ENCODE measurements at places on chromosomes 3 and 15. TPM values are rescaled to one million over a fixed set of nuclear protein-coding genes. Genes with fewer than 3 reads are reported as not detected.

Gene NR2F2
- total RNA-seq = 13.7 TPM

Gene ZNF662
- total RNA-seq = 0.36 TPM

Gene SYNPR
- total RNA-seq = not detected

Gene SHC4
- 0.54 TPM for total RNA-seq

Gene SLC28A2
- total RNA-seq = not detected

Gene CHRNA5
- total RNA-seq = 2.6 TPM

Gene PP2D1
- not detected for total RNA-seq

Gene PCBP4
- total RNA-seq = 22.4 TPM

Gene C3orf22
- not detected for total RNA-seq

Gene LHFPL4
- total RNA-seq = not detected

Gene ATP13A4
- 0.09 TPM for total RNA-seq

Gene TRH
- not detected for total RNA-seq

Gene HRG
- not detected for total RNA-seq

Gene ESYT3
- 0.09 TPM for total RNA-seq

Gene NME9
- total RNA-seq = not detected

Gene HES1
- 34.5 TPM for total RNA-seq

Gene NMB
- 3.9 TPM for total RNA-seq

Gene FETUB
- total RNA-seq = not detected

Gene ZDHHC23
- total RNA-seq = 1.9 TPM

Gene AGBL1
- total RNA-seq = not detected

Gene GOLGA8J
- total RNA-seq = not detected

Gene SPSB4
- not detected for total RNA-seq

Gene COL6A5
- total RNA-seq = not detected

Gene ROPN1
- total RNA-seq = not detected

Gene TRPM7
- 32.9 TPM for total RNA-seq

Gene MNS1
- total RNA-seq = 0.28 TPM

Data from endothelial cell of coronary artery (primary cell).